ENCODE measurements at places on chromosomes 7 and 10.

DNA sequence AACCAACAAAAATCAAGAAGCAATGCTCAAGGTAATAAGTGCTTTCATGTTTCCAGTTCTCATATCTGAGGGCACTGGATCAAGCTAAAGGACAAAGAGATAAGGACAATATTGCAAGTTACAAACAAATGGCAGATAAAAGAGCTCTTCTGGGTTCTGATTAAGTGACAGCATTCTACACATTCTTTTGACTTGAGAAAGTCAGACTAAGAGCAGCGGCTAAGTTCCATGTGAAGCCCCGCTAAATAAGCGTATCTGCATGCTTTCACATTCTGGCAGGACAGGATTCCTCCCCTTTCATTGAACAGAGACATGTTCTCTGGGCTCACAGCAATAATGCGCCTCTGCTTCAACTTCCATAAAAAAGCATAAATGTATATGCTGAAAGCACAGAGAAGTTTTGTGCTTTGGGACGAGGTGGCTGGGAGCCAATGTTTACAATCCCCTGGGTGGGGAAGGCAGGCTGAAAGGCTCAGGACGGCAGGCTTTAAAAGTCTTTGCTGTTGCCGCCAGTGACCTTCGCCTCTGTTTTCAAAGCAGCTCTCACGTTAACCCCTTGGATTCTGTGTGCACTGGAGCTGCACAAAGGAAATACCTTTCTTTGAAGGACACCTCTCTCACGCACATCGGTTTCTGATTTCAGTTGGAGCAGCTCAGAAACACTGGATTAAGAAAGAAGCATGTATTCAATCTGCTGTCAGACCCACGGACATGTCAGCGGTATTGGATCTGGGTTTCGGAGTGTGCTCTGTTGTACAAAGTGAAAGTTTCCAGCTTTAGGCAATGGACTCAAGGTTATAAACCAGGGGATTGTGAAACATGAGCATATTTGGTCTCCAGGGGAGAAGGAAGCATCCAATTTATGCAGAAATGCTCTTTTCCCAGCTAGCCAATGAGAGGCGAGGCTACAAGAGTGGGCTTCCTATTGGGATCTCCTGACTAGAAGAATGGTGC, 105.4 kb upstream of the FAM133B start:
- peak; percentile 91 for DNase-seq

DNA sequence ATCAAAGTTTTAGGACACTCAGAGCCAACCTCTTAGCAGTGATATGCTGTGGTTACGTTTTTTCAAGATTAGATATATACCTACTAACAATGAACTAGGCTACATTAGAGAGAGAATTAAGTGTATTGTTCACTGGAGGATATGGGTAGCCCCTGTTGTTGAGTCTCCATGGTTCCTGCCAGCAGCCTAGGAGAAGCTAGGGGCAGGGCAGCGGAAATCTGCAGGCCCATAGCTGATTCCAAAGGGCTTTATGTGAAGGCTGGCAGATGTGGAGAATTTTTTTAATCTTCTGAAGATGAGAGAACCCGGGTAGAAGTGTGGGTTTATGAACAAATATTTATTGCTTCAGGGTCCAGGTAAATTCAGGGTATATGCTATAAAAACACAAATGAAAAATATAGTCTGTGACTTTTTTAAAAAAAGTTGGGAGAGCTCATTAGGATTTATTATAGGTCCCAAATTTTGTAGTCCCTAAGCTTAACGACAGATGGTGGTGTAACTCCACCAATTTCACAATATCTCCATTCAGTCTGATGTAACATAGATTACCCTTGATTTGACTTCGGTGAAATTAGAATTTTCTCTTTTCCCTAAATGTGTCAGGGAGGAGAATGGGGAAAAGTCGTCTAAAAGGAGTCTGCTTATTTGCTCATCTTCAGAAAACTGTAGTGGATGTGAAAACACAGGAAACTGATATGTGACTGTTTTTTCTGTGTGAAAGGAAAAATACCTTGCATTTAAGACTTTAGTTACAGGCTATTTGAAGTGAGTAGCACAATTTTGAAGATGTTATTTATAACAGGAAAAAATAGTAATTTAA, 163.0 kb upstream of the PPP1R3A start:
- DNase-seq, result peak; percentile 70

DNA sequence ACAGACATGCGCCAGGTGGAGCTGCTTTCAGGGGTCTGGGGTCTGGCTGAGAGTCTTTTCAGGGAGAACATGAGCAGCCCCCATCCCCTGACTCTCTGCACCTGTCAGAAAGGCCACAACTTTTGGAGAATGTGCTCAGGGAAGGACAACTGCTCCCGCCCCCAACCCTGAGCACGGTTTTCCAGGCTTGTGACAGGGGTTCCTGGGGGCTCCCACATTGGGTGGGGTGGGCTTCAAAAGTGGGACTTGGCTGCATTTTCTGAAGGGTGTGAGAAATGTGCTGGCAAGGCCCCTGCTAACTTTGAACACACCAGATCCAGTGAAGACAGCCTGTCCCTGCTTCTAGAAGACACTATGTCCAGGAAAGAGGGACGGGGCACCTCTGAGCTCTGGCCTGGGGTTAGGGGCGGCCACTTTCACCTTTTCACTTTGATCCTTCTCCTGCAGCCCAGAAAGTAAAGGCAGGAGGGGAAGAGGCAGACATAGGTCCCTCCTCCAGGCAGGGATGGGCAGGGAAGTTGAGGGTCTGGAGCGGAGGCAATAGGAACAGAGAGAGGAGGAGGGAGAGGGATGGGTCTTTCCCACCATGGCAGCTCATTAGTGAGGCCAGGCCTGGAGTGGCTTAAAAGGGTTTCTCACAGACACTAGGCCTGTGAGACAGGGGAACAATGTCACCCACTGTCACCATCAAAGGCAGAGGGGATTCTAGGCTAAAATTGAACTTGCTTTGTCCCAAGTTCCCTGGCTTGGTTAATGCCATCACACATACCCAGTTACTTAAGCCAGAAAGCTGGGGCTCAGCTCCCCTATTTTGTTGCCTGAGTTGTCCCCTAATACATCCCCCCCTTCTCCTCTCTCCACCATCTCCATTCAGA, 1.5 kb downstream of the KCP start:
- no peak for DNase-seq

- DNase-seq, result no peak
Measured at GRCh38 chr10:125161707-125162119, 1.4 kb upstream of the CTBP2 start.

DNA sequence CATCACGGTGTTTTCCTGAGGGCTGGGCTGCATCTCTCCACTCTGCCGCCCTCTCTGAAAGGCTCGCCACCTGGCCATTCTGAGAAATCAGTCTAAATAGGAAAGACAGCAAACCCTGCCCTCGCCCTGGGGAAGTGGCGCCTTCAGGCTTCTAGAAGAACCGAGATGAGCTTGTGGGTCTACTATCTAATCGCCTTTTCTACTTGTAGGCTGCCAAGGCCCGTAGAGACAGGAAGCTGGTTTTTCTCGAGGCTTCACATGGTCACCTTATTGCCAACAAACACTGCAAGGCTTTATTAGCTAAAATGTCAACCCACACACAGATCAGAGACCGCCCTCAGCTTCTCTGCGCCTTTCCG, 21.4 kb downstream of the LAT2 start:
- no peak for DNase-seq

Data from cardiac fibroblast (primary cell).